MV-4-11 (cell line): ENCODE measurements at places on chromosomes 11 and 22.
A peak's percentile ranks its signal among the peaks of the same experiment; 100 is the strongest.

DNA sequence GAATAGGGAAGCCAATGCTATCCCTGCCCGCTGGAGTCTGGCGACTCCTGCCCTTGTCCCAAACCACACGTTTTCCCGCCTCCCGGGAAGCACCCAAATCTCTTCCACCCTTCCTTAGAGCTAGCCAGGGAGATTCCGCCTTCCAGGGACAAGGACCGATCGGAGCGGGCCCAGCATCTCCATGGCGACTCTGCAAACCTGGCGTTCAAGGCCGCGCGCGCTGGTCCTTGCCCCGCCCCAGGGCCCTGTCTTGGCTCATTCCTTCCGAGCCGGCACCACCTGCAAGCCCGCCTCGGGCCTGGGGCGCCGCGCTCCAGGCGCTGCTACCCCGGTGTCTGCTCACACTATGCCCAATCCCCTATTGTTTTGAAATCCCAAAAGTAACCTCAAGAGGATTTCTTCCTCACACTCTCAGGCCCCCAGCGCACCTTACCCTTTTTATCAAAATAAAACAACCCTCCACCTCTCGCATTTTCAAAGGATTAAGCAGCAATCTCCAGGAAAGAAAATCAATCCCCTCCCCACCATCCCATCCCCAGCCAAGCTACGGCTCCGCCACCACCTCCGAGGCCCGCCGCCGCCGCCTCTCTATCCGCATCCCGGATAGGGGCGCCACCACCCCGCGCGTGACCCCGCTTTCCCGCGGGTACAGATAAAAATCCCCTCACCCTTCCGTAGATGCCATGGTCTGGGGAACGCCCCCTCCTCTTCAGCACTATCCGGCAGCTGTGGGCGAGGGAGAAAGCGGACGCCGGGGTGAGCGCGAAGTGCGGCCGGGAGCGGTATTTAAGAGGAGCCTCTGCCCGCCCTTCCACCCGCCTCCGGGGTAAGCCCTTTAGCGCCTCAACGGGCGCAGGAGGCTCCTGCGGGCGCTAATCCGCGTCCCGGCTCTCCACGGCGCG is 825 bp downstream of the SLC1A2 start:
- DNase-seq, result no peak

- DNase-seq, result no peak
These were observed 13.9 kb upstream of the PHLDA2 start for GRCh38 chr11:2942872-2943710.

DNA sequence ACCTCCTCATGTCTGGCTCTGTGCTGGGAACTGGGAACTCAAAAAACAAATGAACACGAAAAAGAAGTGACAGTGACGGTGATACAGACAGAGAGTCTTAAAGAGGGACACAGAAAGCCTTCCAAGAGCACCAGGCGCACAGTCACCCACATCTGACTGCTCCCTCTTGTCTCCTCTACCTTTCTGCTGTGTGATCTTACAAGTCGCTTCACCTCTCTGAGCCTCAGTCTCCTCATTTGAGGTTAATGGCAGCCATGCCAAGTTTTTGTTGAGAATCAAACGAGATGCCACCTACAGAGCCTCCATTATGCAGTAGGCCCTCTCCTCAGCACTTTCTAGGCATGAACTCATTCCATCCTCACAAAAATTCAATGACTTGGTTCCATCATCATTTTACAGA is 3.7 kb downstream of the LRRC32 start:
- DNase-seq, result no peak

DNA sequence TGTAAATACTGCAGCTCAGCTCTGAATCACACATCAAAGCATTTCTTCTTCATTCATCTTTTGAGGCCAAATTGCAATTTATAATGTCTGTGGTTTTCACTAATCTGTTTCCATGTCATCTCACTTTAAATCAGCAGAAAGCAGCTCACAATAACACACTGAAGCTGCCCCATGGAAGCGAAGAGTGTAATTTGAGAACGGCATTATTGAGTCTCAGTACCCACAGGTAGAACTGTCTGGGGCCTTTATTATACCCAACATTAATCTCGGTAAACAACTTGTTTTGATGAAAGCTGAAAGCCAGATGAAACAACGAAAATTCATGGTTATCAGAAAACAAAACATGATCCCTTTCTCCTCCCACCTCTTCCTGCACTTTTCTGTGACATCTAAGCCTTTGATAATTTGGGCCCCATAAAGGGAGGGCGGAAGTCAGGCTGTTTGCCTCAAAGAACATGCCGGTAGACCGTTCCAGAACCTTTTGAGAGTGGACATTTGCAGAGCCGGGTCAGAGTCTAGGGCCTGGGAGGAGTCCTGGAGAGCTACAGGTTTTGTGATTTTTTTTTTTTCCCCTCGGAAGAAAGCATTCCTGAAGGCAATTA is 68.2 kb upstream of the SESN3 start:
- DNase-seq, result no peak

GRCh38 chr11:122709039-122709760 is 53.7 kb downstream of the UBASH3B start:
- peak; percentile 33 for DNase-seq

DNA sequence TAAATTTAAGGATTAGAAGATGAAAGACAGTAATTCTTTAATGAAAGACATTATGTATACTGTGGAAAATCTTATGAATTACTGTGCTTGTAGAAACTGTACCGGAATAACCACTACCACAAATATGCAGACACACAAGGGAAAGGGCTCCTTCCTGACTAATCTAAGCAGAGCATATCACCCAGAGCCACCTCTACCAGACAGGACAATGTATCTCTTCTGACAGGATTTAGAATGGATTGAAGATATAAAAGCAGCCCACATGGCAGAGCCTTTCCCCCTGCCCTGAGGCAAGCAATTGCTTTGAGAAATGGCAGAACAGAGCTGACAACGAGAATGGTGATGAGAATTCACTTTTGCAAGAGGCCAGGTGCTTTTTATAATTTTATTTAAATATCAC is 144.1 kb downstream of the NOX4 start:
- DNase-seq, result no peak

DNA sequence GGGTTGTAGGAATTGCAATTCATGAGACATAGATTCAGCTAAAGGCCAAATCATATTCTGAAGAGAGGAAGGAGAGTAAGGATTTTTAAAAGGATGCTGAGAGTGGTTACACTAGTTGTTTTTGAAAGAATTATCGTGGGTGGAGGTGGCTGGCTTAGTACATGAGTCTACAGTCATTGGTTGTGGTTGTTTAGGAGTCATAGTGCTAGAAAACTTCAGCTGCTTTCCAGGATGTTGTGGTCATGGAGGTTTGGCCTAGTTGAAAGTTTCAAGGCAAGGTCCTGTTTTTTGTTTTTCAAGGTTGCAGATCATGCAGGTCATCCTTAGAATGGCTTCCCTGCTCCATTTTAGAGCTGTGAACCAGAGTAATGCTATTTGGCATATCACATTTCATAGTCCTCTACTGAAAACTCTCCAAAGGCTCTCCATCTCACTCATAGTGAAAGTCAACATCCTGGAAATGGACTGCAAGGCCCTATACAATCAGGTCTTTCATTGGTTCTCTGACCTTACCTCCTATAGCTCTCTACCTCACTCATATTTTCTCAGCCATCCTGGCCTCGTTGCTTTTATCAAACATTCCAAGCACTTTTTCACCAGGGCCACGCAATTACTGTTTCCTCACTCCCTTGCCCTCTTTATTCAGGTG is 26.1 kb upstream of the ZBTB44 start:
- peak; percentile 56 for DNase-seq

DNA sequence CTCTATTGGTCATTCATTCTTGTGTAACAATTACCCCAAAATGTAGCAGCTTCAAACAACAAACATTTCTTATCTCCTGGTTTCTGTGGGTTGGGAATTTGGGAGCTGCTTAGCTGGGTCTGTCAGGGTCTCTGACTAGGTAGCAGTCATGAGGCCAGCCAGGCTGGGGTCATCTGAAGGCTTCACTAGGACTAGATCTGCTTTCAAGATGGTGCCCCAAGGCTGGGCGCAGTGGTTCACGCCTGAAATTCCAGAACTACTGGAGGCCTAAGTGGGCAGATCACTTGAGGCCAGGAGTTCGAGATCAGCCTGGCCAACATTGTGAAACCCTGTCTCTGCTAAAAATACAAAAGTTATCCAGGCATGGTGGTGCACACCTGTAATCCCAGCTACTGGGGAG is 13.1 kb upstream of the SPDYC start:
- DNase-seq, result no peak

GRCh38 chr11:19345519-19345847 is 104.7 kb upstream of the E2F8 start:
- no peak for DNase-seq

DNA sequence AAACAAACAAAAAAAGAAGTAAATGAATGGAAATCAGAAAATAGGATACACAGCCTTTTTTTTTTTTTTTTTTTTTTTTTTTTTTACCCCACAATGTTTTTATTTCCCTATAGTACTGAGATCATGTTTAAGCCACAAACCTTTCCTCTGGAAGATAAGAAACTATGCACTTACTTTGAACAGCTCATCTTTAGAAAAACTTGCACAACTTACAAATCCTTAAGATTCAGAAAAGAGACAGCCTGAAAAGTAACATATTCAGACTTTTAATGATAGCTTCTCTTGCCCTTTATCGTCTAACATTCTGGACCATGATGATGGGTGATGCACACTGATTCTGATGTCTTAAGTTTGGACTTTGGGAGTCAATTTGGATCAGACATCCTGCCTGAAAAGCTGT is 80.3 kb downstream of the TNRC6B start:
- DNase-seq, result no peak

GRCh38 chr22:38782402-38783094 is 11.4 kb downstream of the DNAL4 start:
- DNase-seq, result peak; percentile 36

DNA sequence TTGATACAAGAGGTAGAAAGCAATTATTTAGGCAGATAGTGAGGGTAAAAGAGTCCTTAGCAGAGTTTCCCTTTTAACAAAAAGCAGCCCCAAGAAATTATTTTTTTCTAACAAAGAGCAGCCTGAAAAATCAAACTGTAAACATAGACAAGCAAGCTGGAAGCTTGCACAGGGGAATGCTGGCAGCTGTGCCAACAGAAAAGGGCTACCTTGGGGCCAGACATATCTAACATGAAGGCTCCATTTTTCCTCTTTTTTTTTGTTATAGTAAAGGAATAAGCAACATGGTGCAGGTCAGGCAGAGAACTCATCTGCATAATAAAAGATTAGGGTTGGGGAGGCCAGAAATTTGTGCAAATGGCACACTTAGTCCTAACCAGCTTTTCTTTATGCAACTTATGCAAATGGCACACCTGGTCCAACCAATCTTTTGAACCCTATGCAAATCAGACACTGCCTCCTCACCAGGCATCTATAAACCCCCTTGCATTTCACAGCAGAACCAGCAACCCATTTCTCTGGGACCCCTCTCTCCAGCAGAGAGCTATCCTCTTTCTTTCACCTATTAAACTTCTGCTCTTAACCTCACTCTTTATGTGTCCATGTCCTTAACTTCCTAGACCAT is 41.8 kb downstream of the PDGFD start:
- DNase-seq, result no peak

GRCh38 chr22:40436505-40437431 is 66.4 kb downstream of the SGSM3 start:
- peak; percentile 100 for DNase-seq

DNA sequence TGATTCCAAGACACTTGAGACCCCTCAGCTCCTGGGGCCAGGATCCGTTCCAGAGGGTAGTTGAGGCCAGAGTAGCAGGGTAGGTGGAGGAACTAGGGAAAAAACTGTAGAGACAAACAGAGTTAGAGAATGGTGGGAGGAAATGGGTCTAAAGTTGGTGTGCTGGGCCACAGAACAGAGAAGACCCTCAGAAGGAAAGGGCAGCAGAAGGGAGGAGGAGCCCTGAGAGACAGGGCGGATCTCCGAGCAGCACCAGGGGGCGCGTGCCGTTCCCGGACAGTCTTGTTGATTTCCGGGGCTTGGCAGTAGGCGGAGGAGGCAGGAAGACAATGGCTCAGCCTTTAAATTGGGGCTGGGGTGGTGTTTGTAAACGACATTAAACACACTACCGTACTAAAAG is 2.4 kb upstream of the CECR2 start:
- no peak for DNase-seq

- no peak for DNase-seq
These were observed 40.4 kb downstream of the SLCO2B1 start for GRCh38 chr11:75191330-75191717.

GRCh38 chr11:131924001-131924400 is 553.6 kb downstream of the NTM start:
- DNase-seq, result no peak

DNA sequence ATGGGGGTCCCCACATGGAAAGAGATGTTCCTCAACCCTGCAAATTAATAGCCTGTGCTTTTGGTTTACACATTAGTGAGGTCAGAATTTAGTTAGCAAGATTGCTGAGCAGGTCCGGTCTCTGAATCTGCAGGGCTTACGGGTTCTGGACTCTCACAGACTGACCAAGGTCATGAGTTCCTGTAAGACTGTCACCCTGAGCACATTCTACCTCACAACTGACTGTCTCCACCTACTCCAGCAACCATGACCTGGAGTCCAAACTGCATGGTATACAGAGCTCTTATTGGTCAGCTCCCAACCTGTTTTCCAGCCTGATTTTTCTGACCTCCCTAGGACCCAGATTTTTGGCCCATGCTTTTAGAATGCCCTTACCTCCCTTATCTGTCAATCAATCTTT is 28.2 kb downstream of the DKK3 start:
- DNase-seq, result no peak

GRCh38 chr22:36160499-36160942 is at the start of gene APOL3:
Gene APOL3 (minus strand): TSS chr22:36160755. CDS start chr22:36149055, 11,700 bp downstream.
- no peak for DNase-seq

GRCh38 chr22:31337178-31337577 is 9.0 kb downstream of the PATZ1 start:
- DNase-seq, result no peak

GRCh38 chr22:19039796-19040280 is 82.4 kb downstream of the DGCR2 start:
- DNase-seq, result no peak

DNA sequence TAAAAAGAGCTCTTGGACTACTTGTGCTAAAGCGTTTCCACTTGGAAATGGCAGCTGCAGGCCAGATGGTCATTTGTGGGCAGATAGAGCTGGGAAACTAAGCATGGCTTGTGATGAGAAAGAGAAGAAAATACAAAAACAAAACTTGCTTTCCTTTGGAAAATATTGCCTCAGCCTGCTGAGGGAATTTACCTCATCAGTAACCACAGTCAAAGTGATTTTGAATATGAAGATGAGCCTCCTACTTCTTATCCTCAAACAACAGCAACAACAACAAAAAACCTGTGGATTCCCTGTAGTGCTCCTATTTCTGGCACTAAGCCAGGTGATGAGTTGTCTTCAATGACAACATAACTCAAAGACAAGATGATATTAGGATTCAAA is 62.7 kb upstream of the FIBIN start:
- DNase-seq, result no peak
